ENCODE measurements at places on chromosomes 13 and 19.
A peak's percentile ranks its signal among the peaks of the same experiment; 100 is the strongest.

DNA sequence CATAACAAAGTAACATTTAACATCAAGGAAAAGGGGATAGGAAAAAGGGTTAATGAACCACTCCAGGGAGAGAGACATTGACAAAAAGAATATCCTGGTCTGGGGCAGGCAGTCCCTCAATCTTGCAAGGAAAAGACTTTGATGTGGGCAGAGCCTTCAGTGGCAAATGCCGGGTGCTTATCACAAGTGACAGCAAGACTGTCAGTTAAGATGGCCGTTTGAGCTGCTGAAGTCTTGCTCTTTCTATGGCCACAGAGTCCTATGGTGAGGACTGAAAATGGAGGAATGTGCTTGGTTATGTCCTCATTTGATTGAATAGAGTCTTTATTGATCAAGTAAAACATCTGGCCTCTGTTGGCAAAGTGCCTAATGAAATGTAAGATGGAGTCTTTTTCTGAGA is 112.1 kb downstream of the B3GLCT start:
- DNase-seq: no peak

GRCh38 chr13:109783815-109784589 is 2.4 kb downstream of the IRS2 start:
- no peak for DNase-seq

GRCh38 chr19:4359627-4360000 is 16.3 kb downstream of the MPND start:
- DNase-seq: no peak

- no peak for DNase-seq
Measured at GRCh38 chr13:45833242-45833641, 18.3 kb downstream of the SIAH3 start.

GRCh38 chr19:48648134-48648533 is 2.1 kb upstream of the CA11 start:
- DNase-seq: no peak

DNA sequence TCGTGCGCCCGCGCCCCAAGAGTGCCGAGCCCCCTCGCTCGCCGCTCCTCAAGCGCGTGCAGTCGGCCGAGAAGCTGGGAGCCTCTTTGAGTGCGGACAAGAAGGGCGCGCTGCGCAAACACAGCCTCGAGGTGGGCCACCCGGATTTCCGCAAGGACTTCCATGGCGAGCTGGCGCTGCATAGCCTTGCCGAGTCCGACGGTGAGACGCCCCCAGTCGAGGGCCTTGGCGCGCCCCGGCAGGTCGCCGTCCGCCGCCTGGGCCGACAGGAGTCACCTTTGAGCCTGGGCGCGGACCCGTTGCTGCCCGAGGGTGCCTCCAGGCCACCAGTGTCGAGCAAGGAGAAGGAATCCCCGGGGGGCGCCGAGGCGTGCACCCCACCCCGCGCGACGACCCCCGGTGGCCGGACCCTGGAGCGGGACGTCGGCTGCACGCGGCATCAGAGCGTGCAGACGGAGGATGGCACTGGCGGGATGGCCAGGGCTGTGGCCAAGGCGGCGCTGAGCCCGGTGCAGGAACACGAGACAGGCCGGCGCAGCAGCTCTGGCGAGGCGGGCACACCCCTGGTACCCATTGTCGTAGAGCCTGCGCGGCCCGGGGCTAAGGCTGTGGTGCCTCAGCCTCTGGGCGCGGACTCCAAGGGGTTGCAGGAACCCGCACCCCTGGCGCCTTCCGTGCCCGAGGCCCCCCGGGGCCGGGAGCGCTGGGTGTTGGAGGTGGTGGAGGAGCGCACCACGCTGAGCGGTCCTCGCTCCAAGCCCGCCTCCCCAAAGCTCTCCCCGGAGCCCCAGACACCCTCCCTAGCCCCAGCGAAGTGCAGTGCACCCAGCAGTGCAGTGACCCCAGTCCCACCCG is 7.1 kb downstream of the DNASE2 start:
- DNase-seq: no peak

GRCh38 chr19:41744850-41745249 is 10.5 kb upstream of the CEACAM6 start:
- DNase-seq: no peak

DNA sequence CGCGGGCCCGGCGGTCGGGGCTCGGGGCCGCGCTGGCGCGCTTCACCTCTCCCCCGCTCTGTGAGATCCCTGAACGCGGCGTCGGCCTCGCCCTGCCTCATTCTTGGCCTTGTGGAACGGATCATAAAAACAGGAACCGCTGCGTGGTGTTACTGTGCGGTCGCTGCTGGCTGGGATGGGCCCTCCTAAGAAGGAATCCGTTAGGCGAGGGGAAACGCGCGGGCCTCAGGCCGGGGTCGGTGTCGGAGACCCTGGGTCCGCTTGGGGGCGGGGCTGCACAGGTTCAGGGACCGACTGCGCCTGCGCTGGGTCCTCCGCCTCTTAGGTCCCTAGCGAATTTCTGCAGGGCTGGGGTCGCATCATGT is 381 bp downstream of the CKAP2 start:
- peak; percentile 17 for DNase-seq

DNA sequence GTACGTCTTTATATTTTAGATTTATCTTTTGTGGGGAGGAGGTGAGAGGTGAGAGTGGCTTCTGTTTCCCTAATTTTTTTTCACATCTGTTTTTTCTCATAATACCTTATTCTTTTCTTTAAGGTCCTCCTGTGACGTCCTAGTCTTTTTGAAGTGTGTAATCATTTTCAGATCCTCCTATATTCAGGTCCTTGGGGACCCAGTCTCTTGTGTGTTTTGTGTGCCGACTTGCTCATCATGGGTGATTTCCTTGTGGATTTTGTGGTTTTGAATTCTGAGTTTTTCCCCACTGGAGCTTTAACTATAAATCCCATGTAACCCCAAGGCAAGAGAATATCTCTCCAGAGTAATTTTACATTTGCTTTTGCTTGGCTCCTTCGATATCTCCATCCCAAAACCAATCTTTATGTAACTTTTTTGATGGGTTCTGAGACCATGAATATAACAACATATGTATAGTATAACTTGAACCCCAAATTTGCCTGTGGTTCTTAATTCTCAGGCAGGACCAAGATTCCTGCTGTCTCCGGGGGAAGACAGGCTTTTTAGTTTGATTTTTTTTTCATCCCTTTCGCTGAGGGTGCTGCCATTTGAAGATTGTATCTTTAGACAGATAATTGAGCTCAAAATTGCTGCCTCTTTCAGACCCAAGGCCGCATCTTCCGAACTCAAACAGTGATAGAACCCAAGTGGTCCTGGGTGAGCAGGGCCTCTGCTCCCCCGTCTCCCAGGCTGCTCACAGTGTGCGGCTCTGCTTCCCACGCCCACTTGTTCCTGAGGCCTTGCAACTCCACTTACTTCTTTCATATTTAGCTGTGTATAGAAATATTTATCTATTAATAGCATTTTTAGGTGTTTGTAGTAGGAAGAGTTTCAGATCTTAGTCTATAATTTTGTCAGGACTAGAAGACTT is 59.1 kb upstream of the GPR183 start:
- DNase-seq: no peak

DNA sequence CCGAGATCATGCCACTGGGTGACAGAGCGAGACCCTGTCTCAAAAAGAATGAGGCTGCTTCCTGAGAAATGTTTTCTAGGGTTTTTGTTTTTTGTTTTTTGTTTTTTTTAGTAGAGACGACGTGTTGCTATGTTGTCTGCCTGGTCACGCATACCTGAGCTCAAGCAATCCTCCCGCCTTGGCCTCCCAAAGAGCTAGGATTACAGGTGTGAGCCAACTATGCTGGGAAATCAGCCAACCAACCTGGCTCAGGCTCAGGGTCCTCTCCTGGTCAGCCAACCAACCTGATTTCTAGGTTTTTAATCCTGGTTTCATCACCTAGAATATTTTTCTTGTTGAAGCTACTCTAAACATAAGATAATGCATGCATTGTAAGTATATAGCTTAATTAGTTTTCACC is 7.8 kb downstream of the DHX34 start:
- no peak for DNase-seq

DNA sequence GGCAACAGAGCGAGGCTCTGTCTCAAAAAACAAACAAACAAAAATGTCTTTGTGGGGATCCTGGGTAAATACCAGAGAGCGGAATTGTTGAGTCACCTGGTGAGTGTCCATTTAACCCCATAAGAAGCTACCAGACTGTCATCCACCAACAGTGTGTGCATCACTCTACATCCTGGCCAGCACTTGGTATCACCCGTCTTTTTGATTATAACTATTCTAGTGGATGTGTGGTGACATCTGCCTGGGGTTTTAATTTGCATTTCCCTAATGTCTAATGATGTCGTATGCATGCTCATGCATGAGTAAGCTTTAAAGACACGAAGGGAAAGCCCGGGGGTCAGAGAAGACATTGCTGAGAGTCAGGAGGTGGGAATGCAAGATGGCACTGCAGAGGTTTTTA is 126.7 kb upstream of the MRI1 start:
- DNase-seq: no peak

GRCh38 chr19:3282564-3282963 is 58.1 kb downstream of the CELF5 start:
- no peak for DNase-seq

GRCh38 chr13:25901460-25902376 is 150.1 kb downstream of the SHISA2 start:
- DNase-seq: no peak

DNA sequence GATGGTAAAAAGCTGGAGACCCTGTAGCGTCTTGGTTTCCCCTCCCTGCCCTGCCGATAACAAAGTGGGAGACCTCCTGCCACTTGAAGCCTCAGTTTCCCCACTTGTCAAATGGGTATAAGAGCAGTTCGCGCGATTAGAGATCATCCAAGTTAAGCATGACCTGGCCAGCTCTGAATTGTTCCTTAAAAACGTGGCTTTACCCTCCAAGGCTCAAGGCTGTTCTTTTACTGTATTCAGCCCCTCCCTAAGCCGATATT is 421 bp downstream of the TNPO2 start:
- no peak for DNase-seq

DNA sequence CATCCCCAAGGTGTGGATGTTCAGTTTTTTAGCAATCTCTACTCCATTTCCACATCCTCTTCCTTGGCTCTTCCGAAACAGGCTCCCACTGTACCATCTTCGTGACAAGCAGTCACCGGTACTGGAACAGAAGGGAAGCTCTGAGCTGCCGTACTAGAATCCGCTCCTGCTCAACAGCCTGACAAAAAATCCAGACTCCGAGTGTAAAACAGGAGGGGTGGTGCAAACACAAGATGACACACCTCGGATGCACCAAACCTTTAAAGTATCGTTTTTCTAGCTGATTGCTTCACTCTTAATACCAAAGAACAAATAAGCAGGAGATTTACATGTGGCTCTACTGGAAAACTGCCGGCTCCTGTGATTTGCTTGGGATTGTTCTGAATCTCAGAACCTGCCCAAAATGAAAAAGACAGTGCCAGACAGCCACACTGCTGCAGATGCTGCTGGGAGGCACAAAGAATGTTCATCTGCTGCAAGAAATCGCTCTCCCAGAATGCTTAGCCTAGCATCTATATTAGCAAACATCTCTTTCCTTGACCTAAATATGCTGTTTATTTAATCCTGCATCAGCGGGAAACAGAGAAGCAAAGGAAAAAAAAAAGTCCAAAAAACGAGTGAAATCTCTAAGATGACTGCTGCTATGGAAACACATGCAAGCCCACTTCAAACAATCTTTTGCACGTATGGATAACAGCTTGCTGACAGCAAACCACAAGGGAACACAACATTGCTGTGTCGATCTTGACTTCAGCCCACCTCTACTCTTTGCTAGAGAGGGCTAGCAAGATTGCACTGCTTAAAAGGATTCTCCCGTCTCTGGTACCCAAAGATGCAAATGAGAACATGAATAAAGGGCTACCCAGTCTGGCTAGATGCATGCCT is 38.0 kb upstream of the DOCK9 start:
- no peak for DNase-seq

GRCh38 chr13:20125129-20125782 is 35.6 kb downstream of the GJA3 start:
- DNase-seq: no peak

DNA sequence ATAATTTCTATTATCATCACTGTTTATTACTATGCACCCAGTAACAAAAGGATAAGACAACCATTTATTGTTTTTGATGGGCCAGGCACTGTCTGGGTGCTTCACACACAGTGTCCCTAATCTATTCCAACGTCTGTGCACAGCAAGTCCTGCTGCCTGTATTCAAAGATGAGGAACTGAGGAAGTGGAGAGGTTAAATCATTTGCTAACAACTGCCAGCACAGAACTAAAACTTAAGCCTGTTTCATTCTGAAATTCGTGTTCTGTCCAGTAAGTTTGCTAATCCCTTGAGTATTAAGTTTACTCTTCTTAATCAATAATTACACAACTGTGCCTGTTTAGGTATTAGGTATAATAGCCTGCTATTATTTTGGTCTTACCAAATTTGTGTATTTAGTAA is 41.9 kb downstream of the TEX26 start:
- DNase-seq: no peak

DNA sequence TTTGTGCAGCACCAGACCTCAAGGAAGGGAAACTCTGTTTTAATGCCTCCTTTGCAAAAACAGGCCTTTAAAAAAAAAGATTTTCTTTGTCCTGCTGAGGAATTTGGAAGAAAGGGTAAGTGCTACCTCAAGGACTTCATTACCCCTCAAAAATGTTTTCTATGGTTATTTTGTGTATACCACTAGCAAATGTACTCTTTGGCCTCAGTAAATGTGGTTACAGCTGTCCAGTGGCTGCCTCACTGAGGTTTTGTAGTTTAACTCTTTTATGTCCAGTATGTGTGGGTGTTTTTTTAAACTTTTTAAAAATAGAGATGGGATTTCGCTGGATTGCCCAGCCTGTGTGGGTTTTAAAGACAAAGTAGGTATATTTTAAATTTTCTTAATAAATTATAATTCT is 42.2 kb upstream of the TSC22D1 start:
- DNase-seq: no peak

- DNase-seq: no peak
Measured at GRCh38 chr13:44448875-44449274, 75.3 kb downstream of the SERP2 start.

- DNase-seq: no peak
Measured at GRCh38 chr19:2455851-2456570, 748 bp downstream of the LMNB2 start.

DNA sequence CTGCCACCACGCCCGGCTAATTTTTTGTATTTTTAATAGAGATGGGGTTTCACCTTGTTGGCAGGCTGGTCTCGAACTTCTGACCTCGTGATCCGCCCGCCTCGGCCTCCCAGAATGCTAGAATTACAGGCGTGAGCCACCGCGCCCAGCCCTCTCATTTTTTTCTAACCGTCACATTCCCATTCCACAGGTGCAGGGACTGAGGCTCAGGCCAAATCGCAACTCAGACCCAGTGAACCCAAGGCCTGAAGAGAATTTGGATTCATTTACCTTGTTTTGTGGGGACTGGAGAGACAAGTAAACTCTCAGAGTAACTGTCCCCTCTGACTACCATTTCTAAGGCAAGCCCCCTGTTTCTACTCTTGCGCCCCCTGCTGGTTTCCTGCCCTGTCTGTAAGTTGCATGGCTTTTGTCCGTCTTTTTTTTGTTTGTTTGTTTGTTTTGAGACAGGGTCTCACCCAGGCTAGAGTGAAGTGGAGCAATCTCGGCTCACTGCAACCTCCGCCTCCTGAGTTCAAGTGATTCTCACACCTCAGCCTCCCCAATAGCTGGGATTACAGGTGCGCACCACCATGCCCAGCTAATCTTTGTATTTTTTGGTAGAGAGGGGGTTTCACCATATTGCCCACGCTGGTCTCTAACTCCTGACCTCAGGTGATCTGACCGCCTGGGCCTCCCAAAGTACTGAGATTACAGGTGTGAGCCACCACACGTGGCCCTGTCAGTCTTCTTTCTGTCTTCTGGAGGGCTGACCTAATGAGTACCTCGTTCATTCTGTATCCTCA is 2.3 kb upstream of the STRN4 start:
- DNase-seq: no peak
